ENCODE measurements at places on chromosomes 1 and 21. TPM values are rescaled to one million over a fixed set of nuclear protein-coding genes. Genes with fewer than 3 reads are reported as not detected.

PTPN14 gene
- polyA plus RNA-seq, result 21.8 TPM

NBPF20 gene
- 2.2 TPM for polyA plus RNA-seq

LMX1A gene
- not detected for polyA plus RNA-seq

OR2L5 gene
- polyA plus RNA-seq, result not detected

ASH1L gene
- polyA plus RNA-seq, result 13.7 TPM

XCL2 gene
- not detected for polyA plus RNA-seq

OR2T27 gene
- not detected for polyA plus RNA-seq

MAP3K21 gene
- polyA plus RNA-seq, result 0.15 TPM

C8B gene
- polyA plus RNA-seq, result not detected

SPSB1 gene
- 19.8 TPM for polyA plus RNA-seq

TMEM269 gene
- polyA plus RNA-seq, result 0.14 TPM

MMP23B gene
- polyA plus RNA-seq, result 9.1 TPM

ATP1A4 gene
- polyA plus RNA-seq, result not detected

FAM151A gene
- not detected for polyA plus RNA-seq

CCDC17 gene
- polyA plus RNA-seq, result 0.30 TPM

CA14 gene
- polyA plus RNA-seq, result not detected

FCGR3A gene
- polyA plus RNA-seq, result not detected

HSPG2 gene
- polyA plus RNA-seq, result 94.0 TPM

STYXL2 gene
- polyA plus RNA-seq, result not detected

H6PD gene
- polyA plus RNA-seq, result 22.1 TPM

GPR25 gene
- polyA plus RNA-seq, result not detected

HLX gene
- 5.9 TPM for polyA plus RNA-seq

CCDC30 gene
- 0.17 TPM for polyA plus RNA-seq

RNF207 gene
- polyA plus RNA-seq, result 17.2 TPM

HHAT gene
- polyA plus RNA-seq, result 1.7 TPM

LAPTM5 gene
- 0.09 TPM for polyA plus RNA-seq

PDZK1IP1 gene
- polyA plus RNA-seq, result not detected

CYP4X1 gene
- polyA plus RNA-seq, result not detected

NCF2 gene
- polyA plus RNA-seq, result 4.2 TPM

RNF186 gene
- polyA plus RNA-seq, result not detected

RHD gene
- polyA plus RNA-seq, result not detected

URB1 gene
- 9.2 TPM for polyA plus RNA-seq

NFASC gene
- 0.79 TPM for polyA plus RNA-seq

GADD45A gene
- polyA plus RNA-seq, result 114 TPM

STIL gene
- polyA plus RNA-seq, result 6.8 TPM

IGSF9 gene
- 0.05 TPM for polyA plus RNA-seq

MYOM3 gene
- polyA plus RNA-seq, result not detected

CELA3B gene
- not detected for polyA plus RNA-seq

GPR52 gene
- not detected for polyA plus RNA-seq

FLG2 gene
- polyA plus RNA-seq, result not detected

ARHGAP29 gene
- polyA plus RNA-seq, result 19.1 TPM

COL6A1 gene
- 1,578 TPM for polyA plus RNA-seq

SLC66A1 gene
- polyA plus RNA-seq, result 18.9 TPM

RBM8A gene
- polyA plus RNA-seq, result 251 TPM

ANXA9 gene
- polyA plus RNA-seq, result 0.16 TPM

ITLN2 gene
- not detected for polyA plus RNA-seq

SYNC gene
- polyA plus RNA-seq, result 41.3 TPM

HMGN2 gene
- 460 TPM for polyA plus RNA-seq

SLC16A4 gene
- 27.7 TPM for polyA plus RNA-seq

ICOSLG gene
- polyA plus RNA-seq, result 0.09 TPM

PRRX1 gene
- polyA plus RNA-seq, result 54.7 TPM

FABP3 gene
- polyA plus RNA-seq, result 6.6 TPM

CD1D gene
- not detected for polyA plus RNA-seq

All from IMR-90 (cell line).